Natural killer cell (primary cell): ENCODE measurements at places on chromosomes 4 and X.

DNA sequence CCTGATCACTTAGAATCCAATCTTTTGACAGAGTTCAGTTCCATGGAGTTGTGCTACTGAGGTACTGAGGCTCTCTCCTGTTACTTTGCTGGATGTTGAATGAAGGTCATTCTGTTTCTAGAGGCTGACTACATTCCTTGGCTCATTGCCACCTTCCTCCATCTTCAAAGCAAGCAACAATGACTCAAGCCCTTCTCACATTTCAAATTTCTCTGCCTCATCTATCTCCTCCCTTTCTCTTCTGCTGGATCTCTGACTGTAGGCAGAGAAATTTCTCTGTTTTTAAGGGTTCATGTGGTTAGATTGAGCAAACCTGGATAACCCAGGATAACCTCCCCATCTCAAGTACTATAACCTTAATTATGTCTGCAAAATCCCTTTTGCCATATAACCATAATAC lies 775.4 kb downstream of the STPG2 start:
- DNase-seq, result no peak

DNA sequence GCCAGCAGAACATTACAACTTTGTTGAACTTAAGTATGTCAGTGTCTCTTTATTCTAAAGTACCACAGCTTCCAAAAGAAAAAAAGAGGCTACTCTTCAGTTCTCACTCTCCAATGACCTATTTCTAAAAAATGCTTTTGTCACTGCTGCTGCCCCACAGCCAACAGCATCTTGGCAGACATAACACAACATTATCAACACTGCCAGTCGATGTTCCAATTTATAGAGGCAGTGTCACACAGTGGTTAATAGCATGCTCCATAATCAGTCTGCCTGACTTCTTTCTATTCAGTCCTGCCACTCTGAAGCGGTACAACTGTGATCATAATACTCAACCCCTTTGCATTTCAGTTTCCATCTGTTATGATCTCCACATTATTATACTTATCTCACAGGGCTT lies 69.2 kb downstream of the PLS3 start:
- DNase-seq, result no peak

DNA sequence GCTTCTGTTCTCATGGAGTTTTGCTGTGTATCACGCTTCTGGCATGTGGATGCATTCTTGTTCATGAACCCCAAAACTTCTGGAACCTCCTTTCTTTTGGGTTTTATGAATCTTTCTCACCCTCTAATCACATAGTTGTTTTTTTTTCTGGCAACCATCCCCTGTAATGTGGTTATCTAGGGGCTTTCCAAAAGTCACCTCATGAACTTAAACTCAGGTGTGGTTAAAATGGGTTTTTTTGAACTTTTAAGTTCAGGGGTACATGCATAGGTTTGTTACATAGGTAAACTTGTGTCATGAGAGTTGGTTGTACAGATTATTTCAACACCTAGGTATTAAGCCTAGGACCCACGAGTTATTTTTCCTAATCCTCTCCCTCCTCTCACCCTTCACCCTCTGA lies 1099.4 kb upstream of the SLIT2 start:
- no peak for DNase-seq

DNA sequence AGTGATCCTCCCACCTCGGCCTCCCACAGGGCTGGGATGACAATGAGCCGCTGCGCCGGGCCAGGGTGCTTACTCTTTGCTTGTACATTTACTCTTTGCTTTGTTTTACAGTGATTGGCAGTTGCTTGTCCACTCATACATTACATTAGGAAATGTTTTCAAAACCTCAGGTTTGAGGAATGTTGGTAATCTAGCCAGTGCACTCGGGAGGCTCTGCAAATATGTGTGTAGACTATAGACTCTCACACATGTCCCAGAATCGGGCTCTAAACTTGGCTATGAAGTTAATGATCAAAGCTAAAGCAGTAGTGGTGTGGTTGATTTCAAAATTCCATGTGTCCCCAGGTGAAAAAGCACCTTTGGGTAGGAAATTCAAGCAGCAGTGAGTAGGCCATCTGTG lies 20.5 kb downstream of the TRMT44 start:
- no peak for DNase-seq

- DNase-seq, result no peak
Observed at GRCh38 chrX:130080791-130081367, 29.4 kb downstream of the ELF4 start.

- DNase-seq, result no peak
Observed at GRCh38 chr4:89403826-89404225, 96.2 kb upstream of the GPRIN3 start.

GRCh38 chr4:2771264-2771663 lies 15.1 kb upstream of the TNIP2 start:
- no peak for DNase-seq

GRCh38 chr4:128980816-128981326 lies 112.5 kb downstream of the SCLT1 start:
- DNase-seq, result no peak

- no peak for DNase-seq
Observed at GRCh38 chr4:76381986-76382385, 39.0 kb downstream of the CCDC158 start.

DNA sequence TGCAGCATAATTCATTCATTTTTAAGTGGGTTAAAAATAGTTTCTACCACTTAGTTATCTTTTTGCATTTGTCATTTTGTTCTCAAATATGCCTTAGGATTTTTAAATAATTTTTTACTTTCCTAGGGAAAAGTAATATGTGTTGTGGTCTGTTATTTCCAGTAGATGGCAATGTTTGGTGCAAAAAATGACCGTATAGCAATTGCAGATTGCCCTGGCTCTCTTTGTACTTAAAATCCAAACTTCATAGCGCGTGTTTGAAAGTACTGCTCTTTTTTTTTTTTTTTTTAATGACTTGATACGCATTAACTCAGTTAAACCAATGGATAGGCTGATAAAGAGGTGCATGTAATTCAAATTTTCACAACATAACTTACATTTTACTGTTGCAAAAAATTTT lies 74.4 kb upstream of the RBMX start:
- DNase-seq, result no peak

DNA sequence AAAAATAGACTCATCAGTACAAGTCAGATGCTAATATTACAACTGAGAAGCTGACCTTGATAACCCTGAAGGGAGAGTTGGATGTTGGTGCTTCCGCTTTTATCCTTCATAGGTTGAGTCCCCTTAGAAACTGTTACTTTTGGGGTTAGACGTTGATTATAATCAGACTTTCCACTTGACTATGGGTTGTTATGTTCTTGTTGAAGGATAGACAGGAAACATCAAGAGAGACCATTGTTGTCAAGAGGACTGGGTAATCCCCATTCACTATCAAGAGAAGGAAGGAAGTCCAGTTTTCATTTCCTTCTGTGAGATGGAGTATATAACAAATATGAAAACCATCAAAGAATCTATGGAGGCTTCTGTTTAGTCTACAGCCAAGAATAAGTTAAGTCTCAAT lies 229.9 kb upstream of the AFF2 start:
- DNase-seq, result no peak

GRCh38 chr4:40258627-40259026 lies 61.8 kb downstream of the RHOH start:
- DNase-seq, result no peak

DNA sequence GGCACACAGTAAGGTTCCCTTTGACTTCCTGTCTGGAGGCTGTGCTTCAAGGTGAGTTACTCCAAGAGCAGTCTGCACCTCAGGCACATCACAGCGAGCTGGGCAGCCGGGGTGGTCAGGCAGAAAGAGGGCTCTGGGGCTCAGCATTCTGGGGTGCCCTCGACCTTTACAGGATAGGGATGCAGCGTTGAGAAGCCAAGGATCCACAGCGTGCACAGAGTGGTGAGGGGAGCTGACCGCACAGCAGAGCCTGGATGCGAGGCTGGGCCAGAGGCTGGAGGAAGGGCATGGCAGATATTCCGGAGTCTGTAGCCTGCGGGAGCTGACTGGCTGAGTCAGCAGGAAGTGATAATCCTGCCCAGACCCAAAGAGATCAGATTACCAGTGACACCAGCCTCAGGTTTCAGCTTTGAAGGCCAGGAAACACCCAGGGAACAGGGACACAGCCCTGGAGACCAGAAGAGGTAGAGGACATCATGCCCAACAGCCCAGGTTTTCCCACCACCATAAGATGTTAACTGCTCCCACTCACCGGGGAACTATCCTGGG lies 38.4 kb upstream of the PDLIM3 start:
- DNase-seq, result no peak

GRCh38 chr4:72553540-72554337 lies 15.3 kb downstream of the ADAMTS3 start:
- DNase-seq, result no peak

DNA sequence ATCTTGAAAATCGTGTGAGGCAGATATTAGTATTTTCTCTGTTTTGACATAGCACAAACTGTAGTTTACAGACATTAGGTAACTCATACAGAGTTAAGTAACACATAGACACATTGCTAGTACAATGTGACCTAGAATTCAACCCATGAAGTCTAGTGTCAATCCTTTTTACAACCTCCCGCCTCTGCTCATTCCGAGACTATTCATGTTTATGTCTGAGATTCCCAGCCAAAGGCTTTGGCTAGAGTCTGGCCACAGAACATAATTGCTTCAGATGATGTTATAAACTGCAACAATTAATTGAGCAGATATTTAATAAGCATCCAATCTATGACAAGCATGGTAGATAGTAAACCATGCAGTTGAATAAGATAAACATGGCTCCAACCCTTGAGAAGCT lies 841.0 kb downstream of the STIM2 start:
- no peak for DNase-seq

DNA sequence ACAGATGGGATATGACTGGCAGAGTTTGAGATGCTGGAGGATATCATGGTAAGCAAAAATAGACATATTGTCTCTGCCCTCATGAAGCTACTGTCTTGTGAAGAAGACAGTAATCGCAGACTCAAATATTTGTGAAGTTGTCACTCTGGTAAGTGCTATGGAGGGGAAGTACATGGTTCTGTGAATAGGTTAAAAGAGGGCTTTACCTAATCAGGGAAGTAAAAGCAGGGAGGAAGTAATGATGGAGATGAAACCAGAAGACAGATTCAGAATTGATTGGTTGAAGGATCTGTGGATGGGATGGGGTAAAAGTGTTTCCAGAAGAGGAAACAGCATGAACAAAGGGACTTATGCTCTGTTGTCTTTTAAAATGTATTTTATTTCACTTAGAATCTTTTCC lies 19.3 kb upstream of the MAGED1 start:
- DNase-seq, result no peak

DNA sequence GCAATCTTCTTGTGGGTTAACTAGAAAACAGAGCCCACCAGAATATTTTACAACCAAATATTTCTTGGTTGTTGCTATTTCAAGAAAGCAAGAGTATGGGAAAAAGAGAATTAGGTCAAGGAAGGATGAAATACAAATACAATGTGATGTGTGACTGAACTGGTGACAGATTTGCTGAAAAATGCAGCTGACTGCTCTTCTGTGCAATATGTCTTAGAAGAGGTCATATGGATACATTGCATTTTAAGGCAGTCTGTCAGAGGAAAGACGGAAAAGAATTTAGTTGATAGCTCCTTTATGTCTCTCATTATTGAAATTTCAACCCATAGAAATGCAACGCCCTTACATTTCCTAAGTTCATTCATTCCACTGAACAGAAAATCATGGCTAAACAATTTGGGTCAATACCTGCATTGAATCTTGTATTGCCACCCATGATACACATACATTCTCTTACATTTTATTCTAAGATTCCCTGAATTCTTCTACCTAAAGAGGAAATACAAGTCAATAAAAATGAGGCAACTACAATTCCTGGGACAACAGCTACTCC lies 423.1 kb downstream of the ADAM29 start:
- DNase-seq, result no peak

- no peak for DNase-seq
Observed at GRCh38 chr4:48960988-48961635, 25.0 kb upstream of the CWH43 start.

GRCh38 chrX:54807524-54808108 lies at the start of gene MAGED2:
Gene MAGED2 (plus strand): TSS chrX:54807745. CDS start chrX:54809332, 1,587 bp downstream.
- DNase-seq, result no peak
